ENCODE measurements at places on chromosomes 13 and 19. TPM values are rescaled to one million over a fixed set of nuclear protein-coding genes. Genes with fewer than 3 reads are reported as not detected.
A peak's percentile ranks its signal among the peaks of the same experiment; 100 is the strongest.

- no peak for DNase-seq
Measured at GRCh38 chr13:51271528-51272085, 49.4 kb downstream of the FAM124A start.

DNA sequence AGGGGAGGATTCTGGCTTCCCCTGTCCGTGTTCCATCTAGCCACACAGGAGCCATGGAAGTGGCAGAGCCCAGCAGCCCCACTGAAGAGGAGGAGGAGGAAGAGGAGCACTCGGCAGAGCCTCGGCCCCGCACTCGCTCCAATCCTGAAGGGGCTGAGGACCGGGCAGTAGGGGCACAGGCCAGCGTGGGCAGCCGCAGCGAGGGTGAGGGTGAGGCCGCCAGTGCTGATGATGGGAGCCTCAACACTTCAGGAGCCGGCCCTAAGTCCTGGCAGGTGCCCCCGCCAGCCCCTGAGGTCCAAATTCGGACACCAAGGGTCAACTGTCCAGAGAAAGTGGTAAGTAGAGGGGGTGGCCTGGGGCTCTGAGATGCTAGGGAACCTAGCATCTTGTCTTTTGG lies 1.5 kb downstream of the BABAM1 start:
- DNase-seq, result no peak

Gene GNG7
- 11.4 TPM for total RNA-seq

Gene SGCG
- total RNA-seq, result 1.2 TPM

Gene KLK4
- 0.59 TPM for total RNA-seq

DNA sequence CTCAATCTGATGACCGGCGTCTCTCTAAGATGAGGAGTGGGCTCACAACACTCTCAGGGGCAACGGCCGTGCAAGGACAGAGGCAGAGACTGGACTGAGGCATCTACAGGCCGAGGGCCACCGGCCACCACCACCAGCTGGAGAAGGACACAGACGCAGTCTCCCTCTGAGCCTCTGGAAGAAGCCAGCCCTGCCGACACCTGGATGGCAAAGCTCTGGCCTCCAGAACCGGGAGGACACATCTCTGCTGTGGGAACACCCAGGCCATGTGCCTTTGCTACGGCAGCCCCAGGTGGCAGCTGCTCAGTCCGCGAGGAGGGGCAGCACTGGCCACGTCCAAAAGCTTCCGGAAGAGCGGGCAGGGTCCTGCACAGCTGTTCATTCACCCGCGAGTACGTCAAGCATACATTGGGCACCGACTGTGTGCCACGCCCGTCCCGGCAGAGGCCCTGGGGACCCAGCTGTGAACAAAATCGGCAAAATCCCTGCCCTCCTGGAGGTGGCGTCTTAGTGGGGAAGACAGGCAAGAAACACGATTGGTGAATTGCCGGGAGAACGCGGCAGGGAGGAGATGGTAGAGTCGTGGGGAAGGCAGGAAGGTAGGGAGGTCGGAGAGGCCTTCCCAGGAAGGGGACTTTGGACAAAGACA lies 17.1 kb downstream of the C2CD4C start:
- no peak for DNase-seq

- DNase-seq, result no peak
Measured at GRCh38 chr13:30334663-30335386, 27.5 kb upstream of the KATNAL1 start.

DNA sequence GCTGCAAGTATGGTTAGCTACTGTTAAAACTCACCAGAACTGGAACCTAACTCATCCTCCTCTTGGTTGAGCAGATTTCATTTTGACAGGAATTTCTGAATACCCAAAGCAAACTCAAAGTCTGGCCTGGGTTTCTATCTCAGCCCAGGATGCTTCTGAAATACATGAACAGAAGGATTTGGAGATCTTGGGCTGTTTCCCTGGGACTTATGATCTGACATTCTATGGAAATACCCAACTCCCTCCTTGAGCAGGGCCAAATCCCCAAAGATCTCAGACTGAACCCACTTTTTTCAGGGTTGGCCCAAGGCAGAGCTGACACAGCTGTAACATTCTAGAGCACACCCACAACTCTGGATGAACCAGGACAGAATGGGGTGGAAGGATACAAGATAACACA lies 1.1 kb upstream of the ITM2B start:
- DNase-seq, result no peak

- DNase-seq, result peak; percentile 85
Measured at GRCh38 chr13:20566898-20567874, at the start of gene IFT88. IFT88 (plus strand) TSS chr13:20567157; CDS start chr13:20574386, 7,229 bp downstream.

Gene TEX26
- total RNA-seq, result 2.1 TPM

GRCh38 chr19:18533058-18533457 lies 10.3 kb downstream of the FKBP8 start:
- DNase-seq, result no peak

Gene IGFLR1
- total RNA-seq, result 3.5 TPM

DNA sequence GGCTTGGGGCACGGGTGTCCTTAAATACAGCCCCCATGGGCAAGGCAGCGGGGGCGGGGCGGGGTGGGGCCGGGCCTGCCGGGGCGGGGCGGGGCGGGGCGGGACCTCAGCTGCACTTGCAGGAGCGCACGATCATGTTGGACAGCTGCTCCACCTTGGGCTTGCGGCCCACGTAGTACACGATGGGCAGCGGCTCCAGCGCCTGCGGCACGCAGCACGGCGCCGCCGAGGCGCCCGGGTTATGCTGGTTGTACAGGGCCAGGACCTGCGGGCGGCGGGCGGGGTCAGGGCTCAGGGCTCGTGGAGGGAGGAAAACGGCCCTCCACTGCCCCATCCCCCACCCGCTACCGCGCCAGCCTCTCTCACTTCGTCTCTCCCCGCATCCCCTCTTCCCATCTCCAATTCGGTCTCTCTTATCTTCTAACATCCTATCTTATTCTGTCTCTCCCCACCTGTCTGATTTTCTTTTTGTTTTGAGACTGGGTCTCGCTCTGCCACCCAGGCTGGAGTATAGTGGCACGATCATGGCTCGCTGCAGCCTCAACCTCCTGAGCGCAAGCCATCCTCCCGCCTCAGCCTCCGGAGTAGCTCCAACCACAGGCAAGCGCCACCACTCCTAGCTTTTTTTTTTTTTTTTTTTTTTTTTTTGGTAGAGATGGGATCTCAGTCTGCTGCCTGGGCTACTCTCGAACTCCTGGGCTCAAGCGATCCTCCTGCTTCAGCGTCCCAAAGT lies 21.1 kb downstream of the CCDC97 start:
- DNase-seq, result no peak

Gene LRRC63
- total RNA-seq, result 0.61 TPM

DNA sequence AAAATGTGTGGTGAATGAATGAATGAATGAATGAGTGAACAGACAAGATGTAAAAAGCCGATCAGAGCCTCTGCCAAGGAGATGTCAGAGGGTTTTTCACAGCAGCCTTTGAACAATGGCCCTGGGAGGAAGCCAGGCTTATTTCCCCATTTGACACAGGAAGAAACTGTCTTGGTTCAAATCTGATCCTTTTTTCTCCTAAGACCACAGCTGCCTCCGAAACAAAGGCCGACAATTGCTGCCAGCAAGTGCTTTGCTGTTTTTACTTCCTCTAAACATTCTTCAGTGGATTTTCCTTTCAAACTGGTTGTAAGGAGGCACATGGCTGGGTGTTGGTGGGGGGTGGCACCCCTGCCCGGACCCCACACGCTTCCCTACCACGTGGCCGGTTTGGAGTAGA lies 44.2 kb upstream of the HOMER3 start:
- no peak for DNase-seq

- DNase-seq, result no peak
Measured at GRCh38 chr13:34667286-34668218, 274.5 kb upstream of the NBEA start.

Gene CUL4A
- total RNA-seq, result 59.3 TPM

Gene SIGLEC8
- 2.0 TPM for total RNA-seq

- no peak for DNase-seq
Measured at GRCh38 chr19:47228937-47229675, 1.9 kb downstream of the BBC3 start.

GRCh38 chr13:45833663-45834375 lies 17.7 kb downstream of the SIAH3 start:
- no peak for DNase-seq

Gene ZNF99
- 0.72 TPM for total RNA-seq

DNA sequence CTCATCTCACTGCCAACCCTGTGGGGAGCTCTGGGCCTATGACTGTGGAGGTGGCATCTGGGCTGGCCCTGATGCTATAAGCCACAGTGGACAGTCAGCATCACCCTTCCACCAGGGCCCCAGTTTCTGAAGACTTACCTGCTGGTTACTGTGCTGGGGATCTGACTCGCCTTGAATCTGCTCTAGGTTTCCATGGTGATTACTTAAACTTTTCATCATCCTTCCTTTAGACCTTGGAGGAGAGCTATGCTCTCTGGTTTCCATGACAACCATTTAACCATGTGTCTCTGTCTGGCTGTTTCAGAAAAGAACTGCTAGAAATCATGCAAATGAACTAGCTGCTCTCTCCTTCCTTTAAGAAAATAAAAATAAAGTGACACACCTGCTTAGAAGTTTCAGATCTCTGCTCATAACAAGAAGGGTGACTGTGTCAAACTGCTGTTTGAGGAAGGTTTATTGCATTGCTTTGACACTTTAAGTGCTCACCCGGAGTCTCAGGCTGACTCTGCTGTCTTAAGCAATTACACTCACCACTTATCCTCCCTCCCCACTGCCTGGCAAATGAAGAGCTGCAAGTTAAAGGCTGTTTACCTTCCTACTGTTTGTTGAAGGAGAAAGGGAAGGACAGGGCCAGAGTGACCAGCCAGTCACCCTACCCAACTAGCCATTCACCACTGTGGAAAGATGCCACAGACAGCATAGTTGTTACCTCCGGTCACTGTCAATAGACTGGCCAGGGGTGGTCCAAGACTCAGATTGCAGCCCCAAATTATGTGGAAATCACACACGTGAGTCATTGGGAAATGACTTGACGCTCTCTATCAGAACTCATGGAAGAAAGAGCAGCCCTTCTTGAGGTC lies 87.6 kb downstream of the HSPH1 start:
- DNase-seq, result peak; percentile 61

Gene SPC24
- 12.2 TPM for total RNA-seq

- DNase-seq, result no peak
Measured at GRCh38 chr19:40976134-40976533, 14.9 kb upstream of the CYP2B6 start.

- DNase-seq, result no peak
Measured at GRCh38 chr19:29841559-29842367, 30.0 kb downstream of the CCNE1 start.

DNA sequence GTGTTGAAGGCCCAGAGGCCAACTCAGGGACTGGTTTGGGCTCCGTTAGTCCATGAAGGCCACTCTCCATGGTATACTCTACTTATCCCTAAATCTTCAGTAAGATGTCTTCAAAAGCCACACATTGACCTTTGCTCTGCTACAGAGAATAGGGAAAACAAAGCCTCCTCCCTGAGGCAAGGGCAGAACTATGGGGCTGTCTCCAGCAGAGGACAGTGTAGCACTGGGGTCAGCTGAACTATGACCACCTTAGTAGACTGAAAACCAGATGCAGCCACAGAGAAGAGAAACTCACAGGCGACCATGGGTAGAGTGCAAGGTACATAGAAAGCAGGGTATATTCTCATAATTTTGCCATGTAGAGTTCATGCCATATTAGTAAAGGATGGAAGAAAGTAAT lies 587.4 kb downstream of the LMO7 start:
- no peak for DNase-seq

All from spinal cord (tissue), 10 donors.